Stimulated activated CD4-positive, alpha-beta T cell treated with anti-CD3 and anti-CD28 coated beads, Interleukin-4, amount 100 ng/mL, for 48 hours (primary cell): ENCODE measurements at places on chromosomes 2 and 18.

DNA sequence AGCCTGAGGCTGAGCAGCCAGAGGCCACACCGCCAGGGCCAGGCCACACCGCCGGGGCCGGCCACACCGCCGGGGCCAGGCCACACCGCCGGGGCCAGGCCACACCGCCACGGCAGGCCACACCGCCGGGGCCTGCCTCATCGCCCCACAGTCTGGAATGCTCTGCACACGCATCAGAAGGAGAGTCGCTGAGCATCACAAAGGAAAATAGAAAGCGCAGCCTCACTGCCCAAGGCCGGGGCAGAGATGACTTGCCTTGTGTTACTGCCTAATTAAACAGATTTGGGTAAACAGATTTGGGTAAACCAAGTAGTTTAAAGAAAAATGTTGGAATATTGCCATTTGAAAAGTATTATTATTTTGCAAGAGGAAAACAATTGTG, 10.4 kb upstream of the NFATC1 start:
- no peak for DNase-seq

DNA sequence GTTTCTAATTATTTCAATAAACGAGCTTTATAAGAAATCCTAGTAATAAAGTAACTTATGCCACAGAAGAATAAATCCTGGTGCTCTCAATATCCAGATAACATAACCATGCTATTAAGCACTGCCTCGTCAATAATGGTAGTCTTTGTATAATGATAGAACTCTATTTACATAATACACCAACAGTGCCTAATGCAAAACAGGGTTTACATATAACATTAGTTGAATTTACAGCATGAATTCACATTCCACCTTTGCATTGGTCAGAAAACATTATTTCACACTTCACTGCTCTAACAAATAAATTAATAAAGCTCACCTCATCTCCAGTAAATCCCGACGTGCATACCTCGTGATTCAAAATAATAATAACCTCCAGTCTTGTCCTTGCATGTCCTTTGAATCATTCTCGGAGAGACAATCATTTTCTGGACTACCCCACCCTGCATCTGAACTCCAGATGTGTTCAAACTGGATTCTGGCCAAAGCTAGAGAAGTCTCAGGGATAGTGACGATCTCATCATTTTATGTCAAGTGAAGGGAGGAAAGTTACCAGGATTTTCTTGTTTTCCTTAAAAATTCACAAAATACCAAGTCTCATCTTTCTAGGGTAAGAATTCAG, 189.2 kb downstream of the NCKAP5 start:
- DNase-seq: no peak

DNA sequence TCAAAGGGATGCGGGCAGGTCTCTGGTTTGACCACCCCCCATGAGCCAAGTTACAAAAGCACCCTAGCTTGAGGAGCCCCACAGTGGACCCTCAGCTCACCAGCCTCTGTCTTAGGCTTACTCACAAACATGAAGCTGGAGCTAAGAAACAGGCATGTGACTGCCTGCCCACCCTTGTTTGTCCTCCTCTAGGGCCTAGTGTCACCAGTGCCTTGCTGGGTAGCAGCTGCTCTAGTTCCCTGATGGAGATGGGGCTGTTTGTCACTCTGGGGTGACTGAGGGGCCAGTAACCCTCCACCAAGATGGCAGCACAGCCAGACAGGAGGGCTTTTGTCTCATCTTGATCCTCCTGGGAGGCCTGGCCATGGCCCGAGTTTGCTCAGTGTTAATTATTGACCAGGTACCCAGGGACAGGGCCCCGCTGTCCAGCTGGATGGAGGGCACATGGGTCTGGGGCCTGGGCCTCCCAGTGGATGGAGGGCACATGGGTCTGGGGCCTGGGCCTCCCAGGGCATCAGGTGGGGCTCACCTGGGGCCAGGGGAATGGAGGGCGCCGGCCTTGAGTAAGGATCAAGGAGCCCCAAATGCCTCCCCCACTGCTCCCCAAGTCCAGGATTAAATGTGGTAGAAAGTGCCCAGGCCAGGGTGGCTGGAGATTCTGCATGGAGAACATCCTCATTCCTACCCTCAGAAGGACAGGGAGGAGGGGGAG, 185.9 kb upstream of the HAAO start:
- no peak for DNase-seq

GRCh38 chr2:37623971-37624900, 47.2 kb downstream of the CDC42EP3 start:
- no peak for DNase-seq

GRCh38 chr2:168999668-169000213, 31.4 kb downstream of the ABCB11 start:
- no peak for DNase-seq

- peak; percentile 17 for DNase-seq
Observed at GRCh38 chr18:11851806-11852337, 659 bp downstream of the CHMP1B start.

- no peak for DNase-seq
Observed at GRCh38 chr2:85830645-85831044, 58.1 kb downstream of the ST3GAL5 start.

- DNase-seq: no peak
Observed at GRCh38 chr2:134190807-134191203, 63.1 kb upstream of the MGAT5 start.
